Activated naive CD4-positive, alpha-beta T cell treated with anti-CD3 and anti-CD28 coated beads for 36 hours (primary cell): ENCODE measurements at places on chromosomes 1 and 21. TPM values are rescaled to one million over a fixed set of nuclear protein-coding genes. Genes with fewer than 3 reads are reported as not detected.

The SLC25A34 gene
- total RNA-seq, result 0.74 TPM

The CADM3 gene
- not detected for total RNA-seq

The ARTN gene
- not detected for total RNA-seq

The CCDC190 gene
- not detected for total RNA-seq

The TMEM240 gene
- total RNA-seq, result not detected

The S100A8 gene
- total RNA-seq, result not detected
